ENCODE measurements at places on chromosomes 5 and 9. TPM values are rescaled to one million over a fixed set of nuclear protein-coding genes. Genes with fewer than 3 reads are reported as not detected.

The HSD17B3 gene
- total RNA-seq: not detected

The ABO gene
- total RNA-seq: not detected

The COL27A1 gene
- total RNA-seq: not detected

GRCh38 chr5:9428272-9428671 lies 117.6 kb downstream of the SEMA5A start:
- no peak for DNase-seq

The ATP10B gene
- total RNA-seq: not detected

The FAM114A2 gene
- total RNA-seq: 33.2 TPM

DNA sequence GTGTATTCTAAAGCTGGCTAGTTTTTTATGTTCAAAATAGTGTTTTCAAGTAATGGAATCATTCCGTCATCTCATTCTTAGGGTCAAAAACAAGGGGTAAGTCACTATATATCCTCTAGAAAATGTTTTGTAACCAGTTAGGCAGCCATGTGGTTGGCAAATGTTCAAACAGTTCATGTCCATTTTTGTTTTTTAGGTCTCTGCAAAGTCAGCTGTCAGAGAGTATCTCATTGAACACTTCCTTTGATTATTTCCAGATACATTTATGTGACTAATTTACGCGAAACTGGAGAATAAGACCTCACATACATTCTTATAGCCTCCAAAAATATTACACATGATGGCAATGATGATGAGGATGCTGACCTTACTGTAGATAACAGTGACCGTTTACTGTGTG lies 50.4 kb downstream of the TRIO start:
- DNase-seq: no peak

The SLC34A1 gene
- total RNA-seq: 0.63 TPM

GRCh38 chr9:30799527-30800101 lies 1584.8 kb upstream of the ACO1 start:
- DNase-seq: no peak

GRCh38 chr9:134644725-134645606 lies 3.4 kb downstream of the COL5A1 start:
- no peak for DNase-seq

- peak; percentile 60 for DNase-seq
Measured at GRCh38 chr9:136546697-136547501, 1.1 kb upstream of the NOTCH1 start.

DNA sequence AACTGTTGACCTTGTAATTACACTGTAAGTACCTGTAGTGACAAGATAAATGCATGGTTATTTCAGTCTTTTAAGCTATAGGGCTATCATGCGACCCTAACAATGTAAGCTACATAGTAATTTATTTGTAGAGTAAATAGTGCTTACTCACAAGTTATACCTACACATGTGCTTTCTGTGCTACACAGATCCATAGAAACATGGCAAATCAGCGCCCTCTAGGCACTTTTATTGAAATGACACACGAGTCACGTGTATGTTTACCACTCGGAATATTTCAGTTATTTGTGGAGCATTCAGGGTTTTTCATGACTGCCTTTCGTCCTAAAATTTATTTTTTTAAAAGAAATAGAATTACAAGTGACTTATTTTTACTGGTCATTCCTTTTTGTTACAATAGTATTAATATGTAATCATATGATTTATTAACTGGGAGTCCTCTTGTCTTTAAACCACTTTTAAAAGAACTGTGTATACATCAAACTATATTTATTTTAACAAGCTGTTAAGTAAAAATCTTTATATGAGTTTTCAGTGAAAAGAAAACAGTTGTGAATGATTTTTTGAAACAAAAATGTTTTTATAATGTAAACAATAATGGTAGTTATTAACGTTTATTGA lies 1242.3 kb upstream of the WWC1 start:
- peak; percentile 50 for DNase-seq

DNA sequence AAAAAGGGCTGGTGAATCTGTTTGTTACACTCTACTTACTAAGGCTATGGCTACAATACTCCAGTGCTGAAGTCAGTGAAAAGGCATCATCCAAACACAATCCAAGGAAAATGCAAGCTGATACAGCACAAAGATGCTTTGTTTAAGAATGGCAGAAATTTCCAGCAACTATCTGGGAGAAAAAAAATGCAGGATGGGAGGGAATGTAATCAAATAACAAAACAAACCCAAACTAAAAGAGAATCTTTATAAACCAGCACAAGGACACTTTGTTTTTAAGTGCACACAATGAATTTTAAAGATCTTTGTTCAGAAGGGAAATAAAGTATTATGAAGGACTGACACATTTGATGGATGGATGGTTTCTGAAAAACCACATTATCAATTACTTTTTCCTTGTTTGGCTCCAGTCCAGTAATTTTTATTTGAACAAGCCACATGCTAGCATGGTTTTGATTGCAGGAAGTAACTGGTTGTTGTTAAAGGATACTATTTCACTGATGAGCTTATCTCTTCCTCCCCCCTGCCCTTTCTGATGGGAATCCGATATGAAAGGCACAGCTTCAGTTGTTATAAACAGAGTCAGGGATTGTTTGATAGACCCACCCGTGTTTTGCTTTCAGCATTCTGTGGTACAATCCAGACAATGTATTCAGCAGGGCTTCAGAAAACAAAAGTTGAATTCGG lies 12.1 kb upstream of the TLE4 start:
- no peak for DNase-seq

DNA sequence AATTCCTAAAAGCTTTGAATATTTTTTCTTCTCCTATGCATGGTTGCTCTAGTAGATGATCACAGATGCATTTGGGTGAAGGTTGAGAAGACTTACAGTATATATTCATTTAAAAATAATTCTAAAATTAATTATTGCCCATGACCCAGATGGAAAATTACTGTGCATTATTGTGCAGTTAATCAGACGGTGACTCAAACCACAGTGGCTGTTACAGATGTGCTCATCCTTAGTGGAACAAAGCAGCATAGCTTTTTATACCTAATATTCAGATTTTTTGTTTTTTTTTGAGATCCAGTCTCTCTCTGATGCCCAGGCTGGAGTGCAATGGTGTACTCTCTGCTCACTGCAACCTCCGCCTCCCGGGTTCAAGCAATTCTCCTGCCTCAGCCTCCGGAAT lies 10.7 kb downstream of the OR2V1 start:
- no peak for DNase-seq

DNA sequence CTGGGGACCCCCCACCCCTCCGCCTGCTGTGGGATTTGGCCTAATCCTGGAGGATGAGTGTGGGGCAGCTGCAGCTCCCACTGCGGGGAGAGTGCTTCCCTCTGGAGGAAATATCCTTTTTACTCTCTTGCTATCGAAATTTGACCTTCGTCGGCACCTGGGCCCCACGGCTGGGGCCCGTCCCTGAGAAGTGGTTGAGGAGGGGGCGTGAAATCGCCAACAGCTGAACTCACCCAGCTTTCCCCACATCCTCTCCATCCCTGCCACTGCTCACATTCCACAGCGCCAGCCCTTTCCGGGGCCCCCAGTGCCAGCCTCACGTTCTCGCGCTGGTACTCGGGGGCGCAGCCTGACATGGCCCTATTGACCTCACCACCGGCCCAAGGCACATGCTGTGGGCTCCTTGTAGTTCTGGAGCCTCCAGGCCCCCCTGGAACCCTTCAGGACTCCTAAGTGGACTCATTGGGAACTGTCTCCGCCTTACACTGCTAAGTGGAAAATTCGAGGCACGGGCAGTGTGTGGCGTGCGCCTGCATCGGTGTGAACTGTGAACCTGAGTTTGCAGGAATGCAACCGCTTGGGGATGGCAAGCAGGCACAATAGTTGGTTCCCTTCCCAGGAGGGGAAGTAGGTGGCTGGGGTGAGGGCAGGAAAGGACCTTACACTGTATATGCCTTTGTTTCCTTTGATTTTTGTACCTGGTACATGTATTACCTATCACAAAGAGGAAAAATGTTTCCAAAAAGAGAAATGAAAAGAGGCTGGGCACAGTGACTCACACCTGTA lies 19.2 kb downstream of the FGFR4 start:
- no peak for DNase-seq

DNA sequence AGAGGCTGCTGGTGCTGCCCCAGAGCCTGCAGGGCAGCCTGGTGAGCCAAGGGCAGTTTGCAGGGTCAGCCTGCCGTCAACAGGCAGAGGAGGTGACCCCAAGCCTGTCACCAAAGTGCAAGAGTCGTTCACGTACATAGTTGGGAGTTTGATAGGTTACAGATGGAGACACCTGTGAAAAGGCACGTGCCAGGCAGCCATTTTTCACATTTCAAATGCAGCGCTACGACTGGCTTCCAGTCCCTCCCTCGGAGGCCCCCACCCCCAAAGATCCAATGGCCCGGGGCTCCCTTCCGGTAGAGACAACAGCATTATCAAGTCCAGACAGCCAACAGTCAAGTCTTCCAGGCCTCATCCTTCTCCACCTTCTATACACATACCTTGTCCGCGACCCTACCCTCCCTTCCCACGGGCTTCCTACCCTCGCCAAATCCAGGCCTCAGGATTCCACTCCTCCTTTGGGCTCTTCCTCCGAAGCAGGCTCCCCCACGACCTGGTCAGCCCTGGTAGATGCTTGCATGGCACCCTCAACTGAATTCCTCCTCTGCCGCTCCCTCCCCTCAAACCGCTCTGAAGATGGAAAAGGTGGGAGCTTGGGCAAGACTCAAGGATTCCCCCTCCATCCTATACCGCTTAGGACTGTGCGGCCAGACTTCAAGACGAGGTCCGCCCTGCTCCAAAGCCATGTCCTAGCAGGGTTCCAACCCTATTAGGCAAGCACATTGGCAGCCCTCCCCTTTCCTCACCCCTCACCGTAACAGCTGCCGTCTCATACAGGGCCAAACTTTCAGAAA lies 13.2 kb downstream of the HNRNPH1 start:
- DNase-seq: no peak

- DNase-seq: no peak
Measured at GRCh38 chr5:17343675-17344074, 126.2 kb downstream of the BASP1 start.

The PAPPA gene
- total RNA-seq: not detected

DNA sequence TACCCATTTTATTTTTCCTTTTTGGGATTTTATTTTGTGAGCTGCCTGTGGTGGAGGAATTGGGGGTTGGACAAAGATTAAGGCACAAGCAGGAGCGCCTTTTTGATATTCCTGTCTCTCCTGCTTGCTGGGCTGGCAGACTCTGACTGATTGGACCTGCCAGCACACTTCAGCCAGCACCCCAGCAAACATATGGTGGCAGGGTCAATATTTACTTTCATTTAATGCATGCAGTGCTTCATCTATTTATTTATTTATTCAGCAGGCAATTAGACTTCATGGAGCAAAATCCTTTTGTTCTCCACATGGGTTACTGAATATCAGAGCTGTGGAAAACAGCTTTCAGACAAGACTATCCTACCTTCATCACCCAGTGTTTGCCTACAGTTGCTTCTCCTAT lies 48.4 kb upstream of the EPB41L4A start:
- no peak for DNase-seq

All from OCI-LY7 (cell line).